HFFc6 (cell line): ENCODE measurements at places on chromosomes 16 and 17.
A peak's percentile ranks its signal among the peaks of the same experiment; 100 is the strongest.

- peak overlapping the region; percentile 89; the same call in 1 of the 2 replicates for H3K27ac ChIP-seq
- peaks cover 14% of the 10 kb centered on the region for H3K36me3 ChIP-seq
- peaks cover 35% of the 10 kb centered on the region for H3K27me3 ChIP-seq
- H3K4me1 ChIP-seq: peaks cover 43% of the 10 kb centered on the region
- no peak for DNase-seq
Observed at GRCh38 chr17:38512473-38513058, 84.3 kb downstream of the ARHGAP23 start.

GRCh38 chr17:72343911-72344310 is 223.1 kb downstream of the SOX9 start:
- no peak overlapping the region for H3K4me3 ChIP-seq
- H3K27ac ChIP-seq: no peak overlapping the region
- no peaks in the 10 kb centered on the region for H3K36me3 ChIP-seq
- H3K4me1 ChIP-seq: peaks cover 45% of the 10 kb centered on the region

DNA sequence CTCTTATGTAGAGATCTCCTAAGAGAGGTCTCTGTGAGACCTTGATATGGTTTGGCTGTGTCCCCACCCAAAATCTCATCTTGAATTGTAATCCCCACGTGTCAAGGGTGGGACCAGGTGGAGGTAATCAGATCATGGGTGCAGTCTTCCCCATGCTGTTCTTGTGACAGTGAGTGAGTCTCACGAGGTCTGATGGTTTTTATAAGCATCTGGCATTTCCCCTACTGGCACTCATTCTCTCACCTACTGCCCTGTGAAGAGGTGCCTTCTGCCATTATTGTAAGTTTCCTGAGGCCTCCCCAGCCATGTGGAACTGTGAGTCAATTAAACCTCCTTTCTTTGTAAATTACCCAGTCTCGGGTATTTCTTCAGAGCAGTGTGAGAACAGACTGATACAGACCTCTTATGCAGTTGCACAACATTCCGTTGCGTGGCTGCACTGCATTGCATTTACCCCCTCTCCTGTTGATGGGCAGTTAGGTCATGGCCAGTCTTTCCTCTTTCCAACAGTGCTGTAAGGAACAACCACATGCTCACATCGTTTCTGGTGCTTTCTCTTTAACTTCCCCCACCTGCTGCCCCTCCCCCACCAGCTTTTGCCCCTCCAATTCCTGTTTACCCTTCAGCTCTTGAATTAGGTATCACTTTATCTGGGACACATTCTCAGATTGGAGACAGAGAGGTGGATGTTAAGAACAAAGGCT is 43.6 kb upstream of the MED9 start:
- peaks cover 21% of the 10 kb centered on the region for H3K4me1 ChIP-seq
- H3K27ac ChIP-seq: no peak overlapping the region
- no peak for DNase-seq

- peak within 1 kb of the TSS; percentile 51; the same call in 1 of the 2 replicates for H3K27ac ChIP-seq
- H3K4me3 ChIP-seq: peak within 1 kb of the TSS; percentile 65
- DNase-seq: peak; percentile 64
- peaks cover 33% of the 10 kb centered on the region for H3K4me1 ChIP-seq
- no peaks in the 10 kb centered on the region for H3K36me3 ChIP-seq
Observed at GRCh38 chr17:38674749-38675615, at the start of gene EPOP. Gene EPOP, minus strand, starts transcription at chr17:38674957. Its CDS starts 462 bp downstream, at chr17:38674495.

DNA sequence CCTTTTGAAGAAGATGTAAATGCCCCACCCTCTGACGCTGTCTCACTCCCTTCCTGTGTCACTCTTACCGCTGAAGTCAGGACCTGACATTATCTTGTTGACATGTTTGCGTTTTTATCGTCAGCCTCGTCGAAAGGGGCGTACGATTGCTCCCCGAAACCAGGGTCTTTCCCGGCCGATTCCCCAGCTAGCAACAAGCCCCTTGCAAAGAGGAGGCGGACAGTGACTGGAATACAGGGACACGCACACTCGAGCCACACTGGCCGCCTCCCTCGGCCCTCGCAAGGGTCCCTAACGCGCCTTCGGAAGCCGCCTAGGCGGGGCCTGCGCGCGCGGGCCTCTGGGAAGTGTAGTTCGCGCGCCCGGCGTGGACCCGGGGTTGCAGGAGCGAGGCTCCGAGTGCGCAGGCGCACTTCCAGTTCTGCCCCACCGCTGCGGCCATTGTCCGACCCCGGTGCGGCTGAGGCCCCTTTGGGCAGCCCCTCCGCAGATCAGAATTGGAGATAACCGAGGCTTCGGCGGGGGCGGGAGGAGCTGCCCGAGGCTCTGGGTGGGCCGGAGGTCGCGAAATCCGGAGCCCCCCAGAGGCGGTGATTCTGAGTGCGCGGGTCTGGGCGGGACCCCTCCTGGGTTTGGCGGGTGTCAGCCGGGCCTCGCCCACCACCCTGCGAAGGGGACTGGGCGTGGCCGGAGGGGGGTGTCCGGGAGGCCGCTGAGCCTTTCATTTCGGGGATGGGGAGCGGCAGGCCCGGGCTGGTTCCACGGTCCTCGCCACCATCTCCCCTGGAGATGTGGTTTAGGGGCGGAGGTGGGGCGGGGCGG is at the start of gene ZFP90:
Gene ZFP90, plus strand, starts transcription at position 412 of the 822 bp plus-strand sequence. CDS start 502 bp downstream, outside the sequence.
- H3K27ac ChIP-seq: peak within 1 kb of the TSS; percentile 81
- H3K4me1 ChIP-seq: peaks cover 13% of the 10 kb centered on the region
- H3K4me3 ChIP-seq: peak within 1 kb of the TSS; percentile 88
- peaks cover 3% of the 10 kb centered on the region for H3K27me3 ChIP-seq
- peak; percentile 60 for DNase-seq

- H3K27ac ChIP-seq: no peak overlapping the region
- H3K36me3 ChIP-seq: peaks cover 6% of the 10 kb centered on the region
- no peaks in the 10 kb centered on the region; the same call in 1 of the 2 replicates for H3K27me3 ChIP-seq
- no peak for DNase-seq
Observed at GRCh38 chr16:88073201-88073721, 122.0 kb downstream of the BANP start.

DNA sequence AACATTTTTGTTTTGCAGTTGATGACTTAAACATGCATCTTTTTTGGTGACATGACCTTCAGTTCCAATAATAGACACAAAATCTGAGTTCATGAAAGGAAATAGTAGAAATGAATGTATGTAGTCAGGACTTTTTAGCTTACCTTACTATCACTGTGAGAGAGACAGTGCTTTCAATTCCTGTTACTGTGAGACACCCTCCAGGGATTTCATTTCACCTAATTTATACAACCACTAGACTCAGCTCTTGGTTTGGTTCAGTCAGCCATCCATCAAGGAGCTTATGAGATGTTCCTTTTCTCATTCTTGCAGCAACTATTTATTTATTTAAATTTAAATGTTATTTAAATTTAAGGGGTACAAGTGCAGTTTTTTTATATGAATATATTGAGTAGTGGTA is 77.9 kb downstream of the MAP2K4 start:
- no peak overlapping the region for H3K4me3 ChIP-seq
- no peak overlapping the region for H3K27ac ChIP-seq
- no peak for DNase-seq
- H3K36me3 ChIP-seq: peaks cover 32% of the 10 kb centered on the region
- no peaks in the 10 kb centered on the region for H3K4me1 ChIP-seq
- no peaks in the 10 kb centered on the region for H3K27me3 ChIP-seq

- peak; percentile 96 for DNase-seq
- peak overlapping the region; percentile 97 for H3K27ac ChIP-seq
- peaks cover 43% of the 10 kb centered on the region for H3K4me1 ChIP-seq
- no peaks in the 10 kb centered on the region for H3K36me3 ChIP-seq
- H3K27me3 ChIP-seq: no peaks in the 10 kb centered on the region
- H3K4me3 ChIP-seq: peak overlapping the region; percentile 75
Observed at GRCh38 chr16:12062343-12063003, 85.9 kb downstream of the SNX29 start.

DNA sequence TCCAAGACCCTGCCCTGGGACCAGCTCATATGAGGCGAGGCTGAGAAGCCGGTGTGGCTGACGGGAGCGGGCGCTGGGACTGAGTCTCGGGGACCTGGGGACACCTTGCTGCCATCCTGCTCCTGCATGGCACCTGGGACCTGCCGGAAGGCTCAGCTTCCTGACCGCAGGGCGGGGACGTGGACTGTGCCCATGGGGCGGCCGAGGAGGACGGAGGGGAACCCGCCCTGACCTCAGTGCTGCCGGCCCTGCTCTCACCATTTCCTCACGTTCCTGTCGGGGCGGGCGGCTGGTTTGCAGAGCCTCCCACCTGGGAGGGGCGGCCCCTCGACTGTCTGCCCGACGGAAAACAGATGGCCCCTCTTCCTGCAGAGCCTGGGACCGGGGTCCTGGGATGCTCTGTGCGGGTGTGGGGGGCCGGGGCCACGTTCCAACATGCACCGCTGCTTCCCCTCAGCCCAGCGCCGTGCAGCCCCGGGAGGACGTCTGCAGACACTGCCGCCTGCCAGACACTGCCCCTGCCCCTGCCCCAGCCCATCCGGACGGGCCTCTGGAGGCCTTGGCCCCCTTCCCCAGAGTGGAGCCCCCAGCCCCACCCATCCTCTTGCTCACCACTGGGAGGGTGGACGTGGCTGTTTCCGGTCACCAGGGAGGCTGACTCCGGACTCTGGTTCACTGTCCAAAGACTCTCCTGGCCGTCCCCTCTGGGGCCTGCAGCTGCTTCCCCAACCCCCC is 43.9 kb upstream of the SSTR5 start:
- H3K27me3 ChIP-seq: peaks cover 17% of the 10 kb centered on the region; the same call in 1 of the 2 replicates
- no peaks in the 10 kb centered on the region for H3K4me1 ChIP-seq
- H3K36me3 ChIP-seq: no peaks in the 10 kb centered on the region
- H3K27ac ChIP-seq: no peak overlapping the region
- no peak overlapping the region for H3K4me3 ChIP-seq

GRCh38 chr17:47099451-47099986 is 89.6 kb downstream of the CDC27 start:
- peak overlapping the region; percentile 99 for H3K4me3 ChIP-seq
- DNase-seq: no peak
- peaks cover 16% of the 10 kb centered on the region for H3K4me1 ChIP-seq
- H3K27me3 ChIP-seq: peaks cover 6% of the 10 kb centered on the region
- H3K27ac ChIP-seq: peak overlapping the region; percentile 43; the same call in 1 of the 2 replicates
- H3K36me3 ChIP-seq: peaks cover 4% of the 10 kb centered on the region

DNA sequence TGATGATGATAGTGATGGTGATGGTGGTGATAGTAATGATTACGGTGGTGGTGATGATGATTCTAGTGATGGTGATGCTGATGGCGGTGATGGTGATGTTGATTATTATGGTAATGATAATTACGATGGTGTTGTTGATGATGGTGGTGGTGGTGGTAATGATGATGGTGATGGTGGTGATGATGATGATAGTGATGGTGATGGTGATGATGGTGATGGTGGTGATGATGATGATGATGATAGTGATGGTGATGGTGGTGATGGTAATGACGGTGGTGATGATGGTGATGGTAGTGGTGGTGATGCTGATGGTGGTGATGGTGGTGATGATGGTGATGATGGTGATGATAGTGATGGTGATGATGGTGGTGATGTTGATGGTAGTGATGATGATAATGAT is 370.0 kb downstream of the CDH13 start:
- peaks cover 1% of the 10 kb centered on the region; the same call in 1 of the 2 replicates for H3K27me3 ChIP-seq
- H3K4me3 ChIP-seq: no peak overlapping the region
- H3K4me1 ChIP-seq: no peaks in the 10 kb centered on the region; the same call in 1 of the 2 replicates
- no peaks in the 10 kb centered on the region for H3K36me3 ChIP-seq
- H3K27ac ChIP-seq: no peak overlapping the region
